ENCODE measurements at places on chromosomes 11 and 22.

DNA sequence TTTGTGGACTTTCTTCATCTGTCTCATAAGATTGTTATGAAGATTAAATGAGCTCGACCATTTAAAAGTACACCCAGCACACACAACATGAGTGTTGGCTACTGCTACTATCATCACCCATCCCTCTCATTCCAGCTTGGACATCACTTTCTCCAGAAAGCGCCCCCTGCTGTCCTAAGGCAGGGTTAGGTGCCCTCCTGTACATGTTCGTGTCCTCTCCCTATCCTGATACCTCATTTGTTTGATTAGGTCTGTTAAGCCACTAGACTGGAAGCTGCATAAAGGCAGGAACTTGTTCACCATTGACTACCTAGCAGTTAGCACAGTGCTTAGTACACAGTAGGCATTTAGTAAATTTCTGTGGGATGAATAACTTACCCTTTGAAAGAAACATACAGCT is 85.5 kb downstream of the ENTHD1 start:
- DNase-seq, result peak; percentile 6

GRCh38 chr22:40218723-40219294 is 41.1 kb downstream of the TNRC6B start:
- DNase-seq, result peak; percentile 31

DNA sequence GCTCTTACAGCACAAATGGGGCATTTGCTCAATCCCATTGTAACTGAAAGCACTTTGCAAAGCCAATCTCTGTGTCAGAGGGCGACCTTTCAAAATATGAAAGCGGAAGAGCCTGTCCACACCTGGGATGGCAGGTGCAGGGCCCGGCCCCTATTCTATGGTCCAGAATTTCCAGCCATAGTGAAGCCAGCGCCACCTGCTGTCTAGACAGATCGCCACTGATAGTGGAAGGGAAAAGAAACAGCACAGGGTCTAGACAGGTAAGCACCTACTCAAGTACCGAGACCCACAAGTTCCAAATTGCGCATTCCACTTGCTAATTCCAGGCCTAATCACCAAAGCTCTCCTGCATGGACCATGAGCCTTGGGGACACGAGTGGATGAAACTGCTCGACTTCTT is 141.4 kb downstream of the NTM start:
- DNase-seq, result no peak

DNA sequence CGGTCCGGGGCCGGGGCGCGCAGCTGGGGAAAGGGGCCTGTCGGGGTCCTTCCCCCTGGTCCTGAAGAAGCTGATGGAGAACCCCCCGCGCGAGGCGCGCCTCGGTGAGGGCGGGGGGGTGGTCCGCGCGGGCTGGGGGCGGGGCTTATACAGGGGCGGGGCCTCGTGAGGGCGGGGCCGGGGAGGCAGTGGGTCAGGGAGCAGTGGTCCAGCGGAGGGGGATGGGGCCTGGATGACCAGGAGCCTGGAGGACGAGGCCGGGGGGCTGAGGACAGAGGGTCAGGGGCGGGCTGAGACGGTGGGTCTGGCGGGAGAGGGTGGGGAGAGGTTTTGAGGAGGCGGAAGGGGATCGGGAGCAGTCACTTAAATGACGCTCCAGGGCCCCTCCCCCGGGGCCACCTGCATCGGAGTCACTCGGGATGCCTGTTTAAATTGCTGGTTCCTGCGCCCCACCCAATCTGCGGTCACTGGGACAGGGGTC is 396 bp downstream of the TEF start:
- DNase-seq, result no peak

DNA sequence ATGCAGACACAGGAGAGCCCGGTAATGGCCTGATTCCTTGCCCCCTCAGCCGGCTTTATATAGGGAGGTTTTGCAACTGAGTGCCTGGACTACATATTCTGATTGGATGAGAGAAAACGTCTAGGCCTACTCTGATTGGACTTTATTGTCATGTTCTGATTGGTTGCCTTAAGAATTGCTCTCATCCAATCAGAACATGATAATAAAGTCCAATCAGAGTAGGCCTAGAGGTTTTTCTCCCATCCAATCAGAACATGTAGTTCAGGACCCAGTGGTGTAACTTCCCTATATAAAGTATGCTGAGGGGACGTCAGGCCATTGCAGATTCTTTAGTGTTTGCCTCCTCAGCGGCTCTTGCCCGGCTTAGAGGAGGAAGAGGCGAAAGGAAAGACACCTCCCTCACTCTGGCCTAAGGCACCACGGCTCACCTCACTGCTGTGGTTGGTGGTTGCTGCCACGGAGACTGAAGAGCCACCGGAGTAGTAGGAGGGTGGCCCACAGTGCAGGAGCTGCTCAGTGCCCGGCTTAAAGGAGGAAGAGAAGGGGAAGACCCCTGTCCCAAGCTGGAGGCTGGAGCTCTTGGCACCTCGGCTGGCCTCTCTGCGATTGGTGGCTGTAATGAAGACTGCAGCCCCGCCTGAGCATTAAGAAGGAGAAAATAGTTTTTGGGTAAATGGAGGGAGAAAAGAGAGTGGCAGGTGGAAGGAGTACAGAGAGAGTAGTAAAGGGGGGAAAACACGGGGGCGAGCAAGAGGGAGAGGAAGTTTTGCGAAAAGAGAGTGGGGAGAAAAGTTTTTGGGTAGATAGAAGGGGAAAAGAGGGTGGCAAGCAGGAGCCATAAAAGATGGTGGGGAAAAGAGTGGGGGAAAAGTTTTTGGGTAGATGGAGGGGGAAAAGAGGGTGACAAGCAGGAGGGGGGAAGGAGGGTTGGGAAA is 116.7 kb upstream of the SERPIND1 start:
- peak; percentile 1 for DNase-seq

- DNase-seq, result no peak
These were observed 8.8 kb downstream of the ZBTB16 start for GRCh38 chr11:114068327-114068726.

- DNase-seq, result peak; percentile 36
These were observed 55.6 kb downstream of the APOL3 start for GRCh38 chr22:36104988-36105387.

DNA sequence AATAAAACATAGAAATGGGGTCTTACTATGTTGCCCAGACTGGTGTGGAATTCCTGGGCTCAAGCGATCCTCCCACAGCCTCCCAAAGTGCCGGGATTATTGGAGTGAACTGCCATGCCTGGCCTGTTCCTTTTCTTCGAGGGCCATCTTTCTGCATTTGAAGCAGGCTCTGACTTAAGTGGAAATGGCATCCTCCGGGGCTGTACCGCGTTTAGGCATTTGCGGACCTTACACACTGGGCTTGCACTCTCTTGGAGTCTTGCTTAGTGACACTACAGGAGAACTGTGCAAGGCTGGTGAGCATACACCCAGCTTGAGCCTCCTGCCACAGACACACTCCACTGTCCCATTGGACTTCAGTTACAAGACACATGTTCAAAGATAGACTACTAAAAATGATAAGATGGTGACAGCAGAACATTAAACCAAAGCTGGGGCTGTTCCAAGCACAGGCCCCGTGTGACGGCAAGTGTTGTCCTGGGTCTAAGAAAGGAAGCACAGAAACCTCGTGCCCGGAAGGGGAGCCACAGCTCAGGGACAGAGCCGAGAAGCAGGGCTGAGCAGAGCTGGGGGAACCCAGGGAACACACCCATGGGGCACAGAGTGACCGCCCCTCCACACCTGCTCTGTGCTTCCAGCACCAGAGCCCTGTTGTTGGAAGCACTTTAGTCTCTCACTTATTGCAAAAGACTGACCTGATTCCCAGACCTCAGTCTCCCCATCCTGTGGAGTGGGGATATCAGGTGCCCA is 59.0 kb upstream of the SHANK2 start:
- no peak for DNase-seq

GRCh38 chr11:82676483-82677094 is 57.1 kb downstream of the FAM181B start:
- DNase-seq, result no peak

GRCh38 chr11:103338621-103339484 is 229.6 kb downstream of the DYNC2H1 start:
- peak; percentile 66 for DNase-seq

DNA sequence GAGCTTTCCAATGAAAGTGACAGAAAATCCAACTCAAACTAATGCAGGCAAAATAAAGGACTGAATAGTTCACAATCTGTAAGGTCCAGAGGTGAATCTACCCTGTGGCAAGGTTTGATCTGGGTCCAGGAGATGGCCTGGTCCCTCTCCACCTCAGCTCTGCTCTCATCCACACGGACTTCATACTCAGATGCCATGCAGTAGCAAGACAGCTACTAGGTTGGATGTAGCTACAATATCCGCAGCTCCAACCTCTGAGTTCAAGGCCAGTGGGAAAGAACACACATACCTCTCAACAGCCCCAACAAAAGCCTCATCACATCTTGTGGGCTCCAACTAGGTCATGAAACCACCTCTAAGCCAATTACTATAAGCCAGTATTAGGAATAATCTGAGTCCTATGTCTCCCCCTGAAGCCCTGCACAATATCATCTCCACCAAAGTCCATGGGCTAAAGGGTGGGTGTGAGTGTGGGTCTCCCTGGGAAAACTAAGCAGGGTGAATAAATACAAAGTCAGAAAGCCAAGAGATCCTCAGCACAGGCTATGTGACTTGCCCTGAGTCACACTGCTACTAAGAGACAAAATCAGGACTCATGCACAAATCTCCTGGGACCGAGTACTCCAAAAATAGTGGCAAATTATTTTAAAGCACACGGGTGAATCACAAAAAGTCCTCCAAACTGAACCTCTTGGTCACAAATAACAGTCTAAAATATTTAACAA is 78.8 kb downstream of the LARGE1 start:
- no peak for DNase-seq

GRCh38 chr22:38766076-38766777 is 10.4 kb upstream of the SUN2 start:
- DNase-seq, result peak; percentile 64

GRCh38 chr11:44726283-44727113 is at the start of gene TSPAN18:
TSS of gene TSPAN18 (plus strand) at chr11:44726962. CDS start at chr11:44906417, 179,455 bp downstream.
- DNase-seq, result no peak

DNA sequence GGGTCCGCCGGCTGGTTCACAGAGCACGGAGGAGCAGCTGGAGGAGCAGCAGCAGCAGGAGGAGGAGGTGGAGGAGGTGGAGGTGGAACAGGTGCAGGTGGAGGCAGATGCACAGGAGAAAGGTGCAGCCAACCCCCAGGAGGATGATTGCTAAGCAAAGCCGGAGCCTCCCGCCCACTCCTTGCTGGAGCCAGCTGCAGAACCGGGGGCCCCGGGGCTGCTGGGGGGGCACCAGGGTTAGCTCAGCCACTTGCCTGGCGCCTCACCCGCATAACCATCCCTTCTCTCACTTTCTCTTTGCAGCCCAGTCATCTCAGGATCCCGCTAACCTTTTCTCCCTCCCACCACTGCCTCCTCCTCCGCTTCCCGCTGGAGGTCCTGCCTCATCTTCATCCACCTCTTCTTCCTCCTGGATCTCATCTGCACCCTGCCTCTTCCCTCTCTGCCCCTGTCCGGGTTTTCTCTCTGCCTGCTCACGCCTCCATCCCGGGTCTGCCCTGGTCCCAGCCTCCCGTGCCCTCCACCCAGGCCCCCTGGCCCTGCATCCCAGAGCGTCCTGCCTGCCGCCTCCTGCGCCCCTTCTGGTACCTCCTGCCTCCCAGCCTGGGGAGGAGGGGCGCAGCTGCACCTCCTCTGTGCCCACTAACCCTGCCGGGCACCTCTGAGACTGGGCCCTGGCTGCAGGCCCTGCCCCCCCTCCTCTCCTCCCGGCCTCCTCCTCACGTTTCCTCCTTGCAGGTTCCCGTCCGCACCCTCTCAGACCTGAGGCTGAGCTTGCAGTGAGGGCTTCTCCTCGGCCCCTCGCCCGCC is 9.5 kb downstream of the KCTD17 start:
- no peak for DNase-seq

DNA sequence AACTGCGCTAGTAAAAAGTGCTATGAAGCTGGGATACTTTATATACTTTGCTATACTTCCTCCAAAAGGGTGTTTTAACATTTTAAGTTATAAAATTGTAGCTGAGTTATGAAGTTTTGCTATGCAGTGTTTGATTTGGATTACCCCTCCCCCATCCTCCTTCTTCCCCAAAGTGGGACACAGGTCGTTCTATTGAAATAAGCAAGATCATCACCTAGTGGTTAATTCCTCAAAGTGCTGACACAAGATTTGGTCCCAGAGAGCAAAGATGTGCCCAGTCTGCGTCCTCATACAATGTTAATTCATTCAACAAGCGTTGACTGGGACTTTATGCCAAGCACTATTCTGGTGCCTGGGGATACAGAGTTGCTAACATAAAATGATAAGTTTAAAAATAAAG is 78.5 kb downstream of the SPON1 start:
- DNase-seq, result peak; percentile 22

- no peak for DNase-seq
These were observed 5.6 kb downstream of the DERL3 start for GRCh38 chr22:23833017-23833751.

- DNase-seq, result no peak
These were observed 15.8 kb upstream of the TCF20 start for GRCh38 chr22:42286205-42286604.

- no peak for DNase-seq
These were observed 4.6 kb downstream of the B4GALNT4 start for GRCh38 chr11:373716-374551.

DNA sequence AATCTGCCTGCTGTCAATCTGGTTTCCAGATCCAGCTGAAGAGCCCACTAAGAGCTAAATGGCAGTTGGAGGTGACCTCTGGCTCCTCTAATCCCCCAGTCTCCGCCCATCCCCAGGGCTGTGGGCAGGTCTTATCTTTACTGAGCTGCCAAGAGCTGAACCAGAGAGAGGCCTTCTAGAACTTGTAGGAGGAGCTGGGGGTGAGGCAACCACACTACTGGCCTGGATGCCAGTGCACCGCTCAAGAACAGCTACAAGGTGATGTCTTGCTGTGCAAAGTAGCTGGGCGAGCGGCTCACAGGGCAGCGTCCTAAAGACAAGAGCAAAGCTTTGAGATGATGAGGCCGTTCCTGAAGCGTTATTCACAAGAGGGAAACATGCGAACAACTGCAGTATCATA is 374.6 kb downstream of the CTTN start:
- DNase-seq, result no peak

DNA sequence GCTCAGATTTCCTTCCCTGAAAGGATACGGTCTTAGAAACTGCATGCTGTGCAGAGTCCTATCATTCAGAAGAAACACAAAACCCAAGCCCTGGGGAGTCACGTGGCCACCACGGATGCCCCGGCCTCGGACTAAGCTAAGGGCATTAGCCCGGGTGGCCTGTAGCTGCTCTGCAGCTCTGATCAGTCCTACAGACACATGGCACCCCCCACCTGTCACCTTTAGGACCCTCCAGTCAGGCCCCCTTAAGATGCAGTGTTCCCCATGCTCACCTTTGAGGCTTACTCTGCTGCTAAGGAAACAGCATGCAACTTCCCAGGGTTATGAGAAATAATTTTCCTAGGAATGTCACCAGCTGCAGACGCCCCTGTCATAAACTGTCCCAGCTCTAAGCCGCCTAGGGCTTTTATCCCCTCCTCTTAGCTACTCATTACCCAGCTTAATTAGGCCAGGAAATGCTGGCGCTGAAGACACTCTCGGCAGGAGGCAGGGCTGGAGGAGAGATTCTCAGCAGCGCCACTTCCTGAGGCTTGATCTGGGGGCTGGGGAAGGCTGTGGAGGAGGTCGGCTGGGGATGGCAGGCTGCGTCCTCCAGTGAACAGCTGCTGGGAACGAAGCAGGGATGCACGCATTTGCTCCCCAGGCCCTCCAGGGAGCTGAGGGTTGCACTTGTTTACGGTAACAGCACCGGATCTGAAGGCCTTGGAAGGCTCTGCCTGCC is 47.2 kb upstream of the ADA2 start:
- DNase-seq, result no peak
